Hematopoietic multipotent progenitor cell (in vitro differentiated cells): ENCODE measurements at places on chromosomes 3 and 15.

GRCh38 chr3:99626417-99626788 is 12.0 kb upstream of the COL8A1 start:
- DNase-seq, result no peak

DNA sequence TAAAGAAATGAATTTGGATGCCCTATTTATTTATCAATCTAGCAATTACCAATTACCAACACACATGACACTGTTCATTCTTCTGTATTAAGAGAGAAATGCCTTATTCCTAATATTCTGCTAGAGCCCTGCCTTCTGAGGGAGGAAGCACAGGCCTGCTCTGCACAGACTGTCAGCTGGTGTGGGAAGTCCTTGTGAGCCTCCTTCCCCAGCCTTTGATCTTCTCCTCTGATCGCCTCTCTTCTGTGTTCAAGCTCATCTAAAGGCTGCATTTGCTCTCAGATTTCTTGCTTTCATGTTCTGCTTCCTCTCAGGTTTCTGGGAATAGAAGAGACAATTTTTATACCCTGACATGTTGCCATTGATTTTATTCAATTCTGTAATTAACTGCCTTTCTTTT is 290.6 kb upstream of the UMPS start:
- no peak for DNase-seq

- DNase-seq, result no peak
Observed at GRCh38 chr15:55770261-55770660, 27.3 kb upstream of the PRTG start.

DNA sequence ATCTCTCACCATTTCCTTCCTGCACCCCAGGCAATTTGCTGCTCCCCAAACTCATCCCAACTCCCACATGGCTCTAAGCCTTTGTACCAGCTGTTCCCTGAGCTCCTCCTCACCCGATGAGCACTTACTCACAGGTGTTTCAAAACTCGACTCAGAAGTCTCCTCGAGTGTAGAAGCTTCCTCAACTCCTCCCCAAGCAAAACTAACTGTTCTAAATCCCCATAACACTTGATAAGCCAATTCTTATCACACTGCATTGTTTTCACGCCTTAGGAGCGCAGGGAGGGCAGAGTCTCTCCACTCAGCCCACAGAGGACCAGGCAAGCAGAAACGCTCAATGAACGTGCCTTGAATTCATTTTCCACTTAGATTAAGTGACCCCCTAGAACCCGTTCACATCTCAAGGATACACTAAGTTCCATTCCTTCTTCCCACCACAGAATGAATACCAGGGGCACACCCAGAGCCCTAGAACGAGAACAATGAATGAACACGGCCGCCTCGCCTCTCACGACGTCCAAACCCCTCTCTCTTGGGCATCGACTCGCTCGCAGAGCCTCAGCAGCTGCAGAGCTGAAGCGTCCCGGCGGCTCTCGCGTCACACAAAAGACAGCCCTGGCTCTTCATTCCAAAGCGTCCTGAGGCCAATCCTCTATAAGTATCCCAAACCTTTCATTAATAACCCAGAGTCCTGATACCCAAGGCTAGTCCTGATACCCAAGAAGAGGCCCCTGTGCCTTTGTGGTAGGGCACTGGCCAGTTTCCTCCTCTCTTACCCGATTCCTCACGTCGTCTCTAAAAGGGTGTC is 1.1 kb downstream of the RAF1 start:
- DNase-seq, result peak; percentile 6

- DNase-seq, result no peak
Observed at GRCh38 chr3:26637698-26638097, 15.1 kb downstream of the LRRC3B start.
